ENCODE measurements at places on chromosomes 1 and 21.

- DNase-seq: no peak
Observed at GRCh38 chr1:53895421-53895820, 1.4 kb downstream of the DIO1 start.

DNA sequence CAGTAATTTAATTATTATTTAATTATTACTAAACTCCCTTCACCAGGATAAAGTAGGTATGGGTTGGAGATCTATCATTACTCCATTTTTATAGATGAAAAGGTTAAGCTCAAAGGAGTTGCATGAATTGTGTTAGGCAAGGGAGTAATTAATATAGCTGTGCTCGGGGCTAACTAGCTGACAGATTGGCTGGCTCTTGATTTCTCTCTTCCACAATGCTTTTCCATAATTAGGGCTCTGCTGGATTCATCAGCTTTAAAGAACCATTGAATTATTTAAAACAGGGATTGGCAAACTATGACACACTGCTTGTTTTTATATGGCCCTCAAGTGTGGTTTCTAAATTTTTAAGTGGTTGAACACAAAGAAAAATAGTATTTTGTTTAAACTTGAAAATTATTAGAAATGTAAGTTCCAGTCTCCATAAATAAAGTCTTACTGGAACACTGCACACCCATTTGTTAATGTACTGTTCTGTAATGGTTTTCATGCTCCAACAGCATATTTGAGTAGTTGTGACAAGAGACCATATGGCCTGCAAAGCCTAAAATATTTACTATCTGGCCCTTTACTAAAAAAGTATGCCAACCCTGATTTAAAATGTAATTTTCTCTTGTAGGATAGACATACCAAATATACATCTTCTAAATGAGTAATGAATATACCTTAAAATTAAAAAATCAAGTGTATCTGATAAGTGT is 76.4 kb downstream of the GDAP2 start:
- no peak for DNase-seq

DNA sequence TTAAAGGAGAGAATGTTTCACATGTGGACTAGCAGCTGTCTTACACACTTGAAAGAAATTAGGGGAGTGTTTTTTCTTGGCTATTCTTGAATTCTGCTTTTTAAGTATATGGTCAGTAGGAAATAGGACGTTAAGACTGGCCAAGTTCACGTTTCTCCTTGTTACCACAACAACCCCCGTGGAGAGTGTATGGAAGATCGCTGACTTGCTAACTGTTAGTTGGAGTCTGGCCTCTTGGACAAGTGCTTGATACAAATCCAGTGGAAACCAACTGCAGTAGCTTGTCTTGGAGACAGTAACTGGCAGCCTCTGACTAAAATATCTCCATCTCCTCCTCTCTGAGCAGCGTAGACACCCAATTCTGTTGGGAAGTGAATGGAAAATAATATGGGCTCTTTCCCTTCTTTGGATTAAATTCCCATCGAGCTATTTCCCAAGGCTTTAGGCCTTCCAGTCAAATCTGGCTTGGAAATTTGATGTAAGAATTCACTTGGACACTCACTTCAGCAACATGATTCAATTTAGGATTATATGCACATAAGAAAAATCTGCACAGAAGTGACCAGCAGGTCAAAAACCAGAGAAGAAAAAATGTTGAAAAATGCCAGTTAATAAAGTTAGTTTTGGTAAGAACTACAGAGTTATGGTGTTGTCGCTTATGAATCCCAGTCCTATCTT is 3.6 kb upstream of the NFIA start:
- DNase-seq: no peak

GRCh38 chr1:25729790-25730644 is 70.0 kb upstream of the SELENON start:
- no peak for DNase-seq

All from epithelial cell of esophagus (primary cell).